Stimulated activated naive CD4-positive, alpha-beta T cell treated with Interleukin-2 at 50 U/mL for 16 hours (primary cell): ENCODE measurements at places on chromosomes 4 and X.

DNA sequence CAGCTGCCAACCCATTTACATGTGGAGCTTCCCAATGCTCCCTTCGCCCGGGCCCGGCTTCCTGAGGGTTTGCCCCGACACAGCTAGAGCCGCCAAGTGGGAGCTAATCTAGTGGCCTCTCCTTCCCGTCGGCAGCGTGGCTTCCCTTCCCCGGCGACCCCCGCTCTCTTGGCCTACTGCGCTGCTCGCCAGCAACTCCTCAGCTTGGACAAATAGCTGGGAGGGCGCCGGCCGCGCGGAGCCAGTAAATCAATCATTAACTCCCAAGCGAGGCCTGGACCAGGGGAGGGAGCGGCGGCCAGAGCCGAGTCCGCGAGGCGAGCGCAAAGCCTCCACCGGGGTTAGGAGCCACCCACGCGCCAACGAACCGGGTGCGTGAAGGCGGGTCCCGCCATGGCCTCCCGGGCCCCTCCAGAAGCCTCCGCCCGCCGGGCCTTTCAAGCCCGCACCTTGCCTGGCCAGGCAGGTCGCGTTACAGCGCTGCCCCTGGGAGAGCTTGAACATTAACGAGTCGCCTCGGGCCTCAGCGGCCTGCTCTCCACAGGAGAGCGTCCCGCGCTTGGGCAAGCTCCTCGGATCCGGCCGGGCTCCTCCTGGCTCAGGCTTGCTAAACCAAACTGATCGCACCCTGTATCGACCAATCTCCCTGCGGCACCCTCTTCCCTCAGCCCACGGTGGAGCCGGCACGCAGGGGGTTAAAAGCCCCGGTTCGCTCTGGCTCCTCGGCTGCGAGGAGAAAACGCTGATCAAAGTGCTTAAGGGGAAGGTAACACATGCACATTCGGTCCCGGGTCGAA is 10.6 kb upstream of the BCOR start:
- no peak for DNase-seq

GRCh38 chr4:172168888-172169287 is 355.7 kb downstream of the GALNTL6 start:
- DNase-seq: no peak

- DNase-seq: no peak
Observed at GRCh38 chr4:82705169-82705927, 93.2 kb downstream of the SCD5 start.

DNA sequence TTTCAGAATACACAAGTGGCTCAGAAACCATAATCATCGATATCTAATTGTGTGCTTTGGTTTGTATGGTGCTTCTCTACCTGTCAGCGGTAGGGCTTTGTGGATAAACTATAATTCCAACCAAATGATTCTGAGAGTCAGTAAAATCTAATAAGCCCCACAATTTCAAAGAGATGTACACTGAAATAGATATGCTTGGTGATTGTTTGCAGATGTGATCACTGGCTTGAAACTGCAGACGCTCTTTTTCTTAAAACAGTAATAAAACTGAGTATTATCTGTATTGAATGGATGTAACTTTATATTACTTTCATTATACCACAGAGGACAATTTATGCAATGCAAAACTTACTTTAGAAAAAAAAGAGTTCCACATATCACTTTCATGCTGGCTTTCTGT is 198.8 kb upstream of the ANXA10 start:
- no peak for DNase-seq

GRCh38 chrX:35622040-35622439 is 176.1 kb upstream of the MAGEB16 start:
- DNase-seq: no peak

GRCh38 chr4:21806991-21807390 is 141.6 kb downstream of the KCNIP4 start:
- no peak for DNase-seq

GRCh38 chrX:140040386-140040785 is 75.1 kb upstream of the CXorf66 start:
- no peak for DNase-seq

DNA sequence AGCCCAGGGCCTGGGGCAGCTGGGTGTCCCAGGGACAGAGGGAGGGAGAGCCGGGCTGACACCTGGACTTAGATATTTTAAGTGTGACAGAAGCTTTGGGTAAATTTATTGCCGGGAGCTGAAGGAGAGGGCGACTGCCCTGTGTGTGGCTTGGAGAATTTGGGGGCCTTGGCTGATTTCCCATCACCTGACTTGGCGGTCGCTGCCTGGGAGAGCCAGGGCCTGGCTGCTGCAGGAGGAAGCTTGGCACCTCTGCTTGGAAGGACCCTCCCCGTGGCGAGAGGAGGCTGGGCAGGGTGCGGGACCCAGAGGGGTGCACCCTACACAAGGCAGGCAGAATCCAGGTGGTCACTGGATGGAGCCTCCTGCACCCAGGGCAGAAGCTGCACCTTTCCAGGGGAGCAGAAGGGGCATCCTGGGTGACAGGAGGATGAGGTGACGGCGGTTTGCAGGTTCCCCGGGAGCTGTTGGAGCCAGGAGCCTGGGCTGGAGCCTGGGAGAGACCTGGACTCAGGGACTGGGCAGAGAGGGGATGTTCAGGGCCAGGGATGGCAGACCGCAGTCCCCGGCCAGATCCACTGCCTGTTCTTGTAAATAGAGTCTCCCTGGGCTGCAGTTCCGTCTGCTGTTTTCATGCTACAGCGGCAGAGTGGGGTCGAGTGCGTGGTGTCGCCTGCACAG is 72.0 kb downstream of the RGS12 start:
- DNase-seq: no peak

DNA sequence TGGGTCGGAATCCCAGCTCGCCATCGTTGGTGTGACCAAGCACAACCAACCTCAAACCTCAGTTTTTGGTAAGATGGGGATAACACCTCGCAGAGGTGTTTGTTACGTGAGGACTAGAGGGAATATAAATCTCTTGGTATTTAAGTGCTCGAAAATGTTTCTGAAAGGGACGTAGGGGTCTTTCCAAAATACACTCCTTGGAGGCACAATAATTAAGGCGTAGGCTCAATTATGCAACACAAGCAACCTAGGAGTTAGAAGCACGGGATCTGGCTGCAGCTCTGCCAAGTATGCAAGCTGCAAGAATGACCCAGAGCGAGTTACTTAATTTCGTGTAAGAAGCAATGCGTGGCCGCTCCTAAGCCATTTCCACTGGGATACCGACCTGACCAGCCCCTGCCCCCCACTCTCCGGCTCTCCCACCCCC is 552 bp downstream of the ADH5 start:
- DNase-seq: no peak

DNA sequence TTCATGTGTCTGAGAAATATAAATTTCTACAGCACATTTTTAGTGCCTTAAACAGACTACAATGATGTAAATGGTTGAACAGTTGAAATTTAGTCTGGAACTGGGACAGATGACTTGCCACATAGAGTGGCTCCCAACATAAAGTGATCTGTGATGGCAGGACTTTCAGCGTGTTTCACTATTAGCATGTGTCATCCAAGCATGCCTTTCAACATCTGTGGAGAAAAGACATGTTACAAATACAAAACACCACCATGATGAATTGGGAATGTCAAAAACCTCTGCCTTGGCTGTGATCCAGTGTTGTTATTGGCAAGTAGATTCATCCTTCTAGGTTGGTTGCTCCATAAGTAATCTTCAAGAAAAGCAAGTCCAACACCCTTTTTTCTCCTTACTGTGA is 348.7 kb downstream of the MAPK10 start:
- DNase-seq: no peak

DNA sequence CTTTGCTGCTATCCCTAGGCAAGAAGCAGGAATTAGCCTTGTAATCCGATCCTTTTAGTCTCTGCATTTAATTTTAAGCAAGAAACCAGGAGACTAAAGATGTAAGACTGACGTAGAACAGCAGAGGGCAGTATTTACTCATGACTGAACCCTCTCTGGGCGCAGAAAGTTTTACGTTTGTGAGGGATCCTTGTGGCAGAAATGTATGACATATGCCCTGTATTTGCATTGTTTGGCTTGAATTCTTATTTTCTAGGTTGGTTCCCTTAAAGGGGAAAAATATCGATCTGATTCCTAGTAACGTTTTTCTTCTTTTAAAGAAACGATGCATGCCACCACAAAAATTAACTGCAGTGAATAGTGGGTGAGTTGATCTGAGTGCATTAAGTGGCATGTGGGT is 1.3 kb upstream of the FAT4 start:
- no peak for DNase-seq

GRCh38 chr4:16685536-16685935 is 212.9 kb downstream of the LDB2 start:
- DNase-seq: no peak

- DNase-seq: no peak
Observed at GRCh38 chr4:148800336-148800885, 358.2 kb upstream of the NR3C2 start.

GRCh38 chr4:20480165-20480947 is 219.9 kb upstream of the PACRGL start:
- DNase-seq: no peak

- DNase-seq: no peak
Observed at GRCh38 chrX:67922966-67923365, 379.1 kb downstream of the AR start.

GRCh38 chr4:39635023-39635422 is 3.6 kb downstream of the SMIM14 start:
- no peak for DNase-seq
